ENCODE measurements at places on chromosomes 7 and 10. TPM values are rescaled to one million over a fixed set of nuclear protein-coding genes. Genes with fewer than 3 reads are reported as not detected.

The ZNF467 gene
- 4.1 TPM for total RNA-seq

The PIK3AP1 gene
- total RNA-seq = 8.7 TPM

The SPDYE2 gene
- total RNA-seq = not detected

The NRG3 gene
- total RNA-seq = 10.2 TPM

The YKT6 gene
- total RNA-seq = 48.0 TPM

The SORBS1 gene
- 95.1 TPM for total RNA-seq
